Fibroblast of the aortic adventitia (primary cell): ENCODE measurements at places on chromosomes 3 and 15.

DNA sequence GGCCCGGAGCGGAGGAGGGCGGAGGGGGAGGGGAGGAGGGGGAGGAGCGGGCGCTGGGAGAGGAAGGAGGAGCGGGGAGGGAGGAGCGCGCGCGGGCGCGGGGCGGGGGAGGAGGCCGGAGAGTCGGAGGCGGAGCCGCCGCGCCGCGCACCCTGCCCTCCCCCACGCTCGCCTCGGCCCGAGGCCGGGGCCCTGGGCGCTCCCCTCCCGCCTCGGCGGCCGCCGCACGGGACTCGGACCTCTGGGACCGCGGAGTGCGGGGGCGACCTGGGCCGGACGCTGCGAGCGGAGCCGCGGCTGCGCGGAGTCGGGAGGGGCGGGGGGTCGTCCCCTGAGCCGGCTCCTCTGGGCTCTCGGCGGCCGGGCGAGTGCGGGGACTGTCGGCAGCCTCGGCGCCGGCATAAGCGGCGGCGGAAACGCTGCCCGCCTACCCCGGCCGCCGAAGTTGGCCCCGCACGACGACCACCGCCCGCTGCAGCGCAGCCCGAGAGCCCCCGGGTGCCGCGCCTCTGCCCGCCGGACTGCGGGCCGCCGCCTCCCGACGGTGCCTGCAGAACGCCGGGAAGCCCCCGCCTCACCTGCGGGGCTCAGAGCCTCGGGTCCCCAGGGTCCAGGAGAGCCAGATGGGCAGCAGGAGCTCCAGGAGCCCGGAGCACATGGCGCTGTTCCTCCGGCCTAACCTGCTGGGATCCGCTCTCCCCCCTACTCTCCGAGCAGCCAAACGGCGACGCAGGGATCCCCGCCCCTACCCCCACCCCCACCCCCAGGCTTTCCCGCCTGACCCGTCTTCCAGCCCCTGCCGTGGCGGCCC, 406 bp upstream of the GABRB3 start:
- DNase-seq: no peak

DNA sequence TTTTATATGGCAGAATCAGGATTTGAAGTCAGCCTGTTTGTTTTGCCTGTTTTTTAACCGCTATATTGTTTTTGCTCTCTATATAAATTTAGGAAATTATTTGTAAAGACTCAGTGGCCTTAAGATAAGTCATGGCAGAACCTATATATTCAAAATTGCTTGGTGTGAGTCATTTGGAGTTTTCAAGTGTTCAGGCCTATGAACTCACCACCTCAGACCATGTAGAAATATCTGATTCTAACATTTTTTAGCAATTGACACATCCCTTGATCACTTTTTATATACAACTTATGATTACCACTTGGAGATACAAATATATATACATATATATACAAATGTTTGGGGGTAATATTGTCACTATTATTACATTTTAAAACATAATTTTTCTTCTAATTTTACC, 95.7 kb downstream of the VGLL3 start:
- no peak for DNase-seq

GRCh38 chr3:39272191-39272590, 7.6 kb downstream of the CX3CR1 start:
- DNase-seq: no peak

DNA sequence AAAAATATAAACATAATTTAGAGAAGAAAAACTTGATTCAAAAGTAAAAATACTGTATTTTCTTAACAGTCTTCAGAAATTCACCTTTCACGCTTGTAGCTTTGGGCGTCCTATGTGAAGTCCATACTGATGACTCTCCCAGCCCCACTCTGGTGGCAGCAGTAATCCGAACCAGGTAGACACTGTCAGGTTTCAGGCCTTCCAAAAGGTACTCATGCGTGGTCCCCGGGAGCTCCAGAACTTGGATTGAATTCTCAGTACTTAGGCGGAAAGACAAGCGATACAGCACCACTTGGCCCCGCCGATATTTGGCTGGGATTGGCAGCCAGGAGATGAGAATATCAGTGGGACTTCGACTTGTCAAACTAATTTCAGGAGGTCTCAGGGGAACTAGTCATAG, 69.7 kb downstream of the PRTG start:
- no peak for DNase-seq

- DNase-seq: no peak
Measured at GRCh38 chr3:195164573-195165264, 106.2 kb downstream of the XXYLT1 start.
